ENCODE measurements at places on chromosomes 4 and X.

DNA sequence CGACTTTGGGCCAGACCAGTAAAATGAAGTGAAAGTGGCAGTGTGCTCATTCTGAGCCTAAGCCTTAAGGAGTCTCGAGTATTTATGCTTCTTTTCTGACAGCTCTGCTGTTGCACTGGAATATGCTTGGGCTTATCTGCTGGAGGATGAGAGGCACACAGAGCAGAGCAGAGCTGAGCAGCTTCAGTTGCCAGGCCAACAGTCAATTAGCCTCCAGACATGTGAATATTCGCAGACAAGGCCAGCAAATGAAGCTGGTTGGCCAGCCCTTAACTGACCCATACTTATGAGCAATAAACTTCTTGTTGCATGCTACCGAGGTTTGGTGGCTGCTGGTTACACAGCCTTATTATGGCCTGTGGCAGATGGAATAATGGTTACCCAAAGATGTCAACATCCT, 203.0 kb upstream of the GEMIN8 start:
- DNase-seq = no peak

DNA sequence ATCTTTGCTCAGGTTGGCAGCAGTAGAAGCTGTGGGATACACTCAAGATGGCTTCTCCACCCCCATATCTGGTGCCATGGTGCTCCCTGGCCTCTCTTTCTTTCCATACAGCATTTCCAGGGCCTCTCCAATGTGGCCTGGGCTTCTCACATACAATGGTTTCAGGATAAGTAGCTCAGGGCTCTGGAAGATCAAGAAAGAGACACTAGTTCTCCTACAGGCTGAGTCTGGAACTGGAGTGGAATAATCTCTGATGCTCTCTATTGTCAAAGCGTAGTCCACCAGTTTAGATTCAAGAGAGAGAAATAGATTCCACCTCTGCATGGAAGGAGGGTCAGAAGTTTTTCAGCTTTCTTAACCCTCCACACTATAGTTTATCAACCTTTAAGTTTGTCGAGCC, 138.2 kb upstream of the AADAT start:
- no peak for DNase-seq

- no peak for DNase-seq
These were observed 793.9 kb downstream of the ADGRL3 start for GRCh38 chr4:61994036-61994435.

GRCh38 chr4:87865960-87866598, 33.3 kb downstream of the MEPE start:
- DNase-seq = no peak

- DNase-seq = no peak
These were observed 1.1 kb upstream of the CD99 start for GRCh38 chrX:2689773-2690666.

All from T follicular helper cell (primary cell).